NCI-H187 (cell line): ENCODE measurements at places on chromosomes 16 and 17.

GRCh38 chr16:89397331-89397861 is 93.0 kb downstream of the ANKRD11 start:
- no peak for DNase-seq

DNA sequence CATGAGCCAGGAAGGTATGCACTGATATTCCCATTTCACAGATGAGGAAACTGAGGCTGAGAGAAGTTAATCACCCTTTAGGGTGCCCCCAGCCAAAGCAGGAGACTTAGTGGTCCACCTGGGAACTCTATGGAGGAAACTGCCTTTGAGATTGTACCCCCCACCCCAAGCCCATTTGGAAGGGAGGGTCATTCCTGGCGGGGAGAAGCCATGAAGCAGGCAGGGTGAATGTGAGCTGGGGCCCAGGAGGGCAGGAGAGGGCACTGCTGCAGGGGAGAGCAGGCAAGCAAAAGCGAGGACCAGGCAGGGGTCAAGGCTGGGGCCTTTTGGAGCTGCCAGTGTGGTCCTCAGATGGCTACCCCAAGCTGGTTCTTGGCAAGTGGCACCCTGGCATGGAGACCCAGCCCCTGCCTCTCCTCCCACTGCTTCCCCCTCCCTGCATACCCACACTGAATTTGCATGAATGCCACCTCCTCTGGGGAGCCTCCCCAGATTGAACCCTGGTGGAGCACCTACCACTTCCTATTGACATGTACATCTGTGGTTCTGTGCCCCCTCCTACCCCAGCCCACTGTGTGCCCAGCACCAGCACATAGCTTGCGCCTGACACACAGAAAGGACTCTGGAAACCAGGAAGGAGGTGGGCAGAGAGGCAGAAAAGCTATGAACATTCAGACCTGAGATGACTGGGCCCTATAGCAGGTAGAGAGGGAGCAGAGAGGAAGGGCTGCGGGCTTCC is 965 bp upstream of the TMC6 start:
- no peak for DNase-seq

- no peak for DNase-seq
Measured at GRCh38 chr16:85238233-85238647, 126.0 kb upstream of the CIBAR2 start.

- DNase-seq: no peak
Measured at GRCh38 chr16:75256059-75256571, 4.7 kb upstream of the BCAR1 start.

DNA sequence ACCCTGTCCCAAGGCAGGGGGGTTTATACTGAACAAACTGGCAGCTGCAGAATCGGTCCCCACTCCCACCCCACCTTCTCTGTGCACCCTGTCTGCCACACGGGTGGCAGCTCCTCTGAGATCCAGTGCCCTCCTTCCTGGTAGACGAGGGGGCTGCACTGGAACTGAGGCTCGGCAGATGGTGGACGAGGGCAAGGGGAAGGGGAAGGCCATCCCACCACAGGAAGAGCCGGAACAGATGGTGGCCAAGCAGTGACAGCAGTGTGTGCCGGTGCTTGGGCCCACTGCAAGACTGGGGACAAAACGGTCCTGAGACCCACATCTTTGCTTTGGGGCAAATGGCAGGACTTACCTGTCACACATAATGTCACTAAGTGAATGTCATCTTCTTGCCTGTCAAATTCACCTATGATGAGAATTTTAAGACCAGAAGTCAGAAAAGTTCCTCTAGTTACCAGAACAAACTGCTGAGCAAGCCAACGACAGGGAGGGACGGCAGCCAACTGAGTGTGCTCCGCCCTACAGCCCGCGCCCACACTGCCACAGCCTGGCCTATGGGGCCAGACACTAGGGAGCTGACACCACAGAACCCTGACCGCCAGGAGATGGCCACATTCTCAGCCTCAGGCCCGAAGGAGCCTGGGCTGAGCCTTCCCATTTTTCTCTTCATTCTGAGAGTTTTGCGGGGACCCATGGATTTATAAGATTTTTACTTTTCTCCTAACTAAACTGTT is 14.4 kb downstream of the NTAN1 start:
- no peak for DNase-seq
